ENCODE measurements at places on chromosomes 12 and 14. TPM values are rescaled to one million over a fixed set of nuclear protein-coding genes. Genes with fewer than 3 reads are reported as not detected.

LALBA gene
- total RNA-seq = not detected

OTUB2 gene
- total RNA-seq = 1.6 TPM

RNASE4 gene
- total RNA-seq = 15.8 TPM

KLRD1 gene
- under 0.01 TPM for total RNA-seq

RITA1 gene
- total RNA-seq = 24.5 TPM

PRH2 gene
- total RNA-seq = not detected

IL22 gene
- not detected for total RNA-seq

HOXC13 gene
- total RNA-seq = not detected
